ENCODE measurements at places on chromosomes 1 and 21.

GRCh38 chr1:228144193-228144992 is 4.3 kb downstream of the GUK1 start:
- DNase-seq, result no peak

DNA sequence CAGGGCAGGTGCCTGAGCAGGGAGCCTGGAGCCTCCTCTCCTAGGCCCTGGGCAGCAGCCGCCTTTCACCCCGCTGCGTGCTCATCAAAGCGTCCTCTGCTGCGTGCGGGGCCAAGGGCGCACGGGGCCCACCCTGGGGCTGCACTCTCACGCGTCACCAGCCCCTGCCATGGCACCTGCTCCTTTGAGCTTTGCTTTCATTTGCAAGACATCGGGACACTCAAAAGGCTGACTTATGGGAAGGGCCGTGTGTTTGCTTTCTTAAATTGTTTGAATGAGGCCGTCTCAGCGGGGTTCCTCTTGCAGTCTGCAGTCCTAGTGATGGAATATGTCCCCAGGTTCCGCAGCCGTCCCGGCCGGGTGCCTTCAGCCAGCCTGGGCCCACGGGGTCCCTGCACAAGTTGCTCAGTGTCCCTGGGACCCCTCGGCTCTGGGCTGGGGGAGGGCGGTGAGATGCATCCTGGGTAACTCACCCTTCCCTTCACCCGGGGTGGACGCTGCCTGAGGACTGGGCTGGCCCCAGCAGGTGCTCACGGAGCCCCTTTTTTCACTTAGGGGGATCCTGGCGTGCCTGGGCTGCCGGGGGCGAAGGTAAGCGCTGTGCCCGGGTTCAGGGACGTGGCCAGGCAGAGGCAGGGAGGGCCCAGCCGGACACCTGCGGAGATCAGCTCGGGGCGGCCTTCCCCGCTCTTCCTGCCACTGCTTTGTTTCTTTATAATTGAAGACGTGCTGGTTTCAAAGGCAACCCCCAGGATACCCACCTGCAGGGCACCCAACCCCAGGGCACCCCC is 53.1 kb downstream of the SLC19A1 start:
- no peak for DNase-seq

GRCh38 chr1:205453466-205453865 is 2.4 kb downstream of the BLACAT1 start:
- DNase-seq, result no peak

- peak; percentile 65 for DNase-seq
Observed at GRCh38 chr21:46635324-46636180, at the start of gene PRMT2. Gene PRMT2 (plus strand): TSS chr21:46635674. CDS start chr21:46636952, 1,278 bp downstream.

- DNase-seq, result no peak
Observed at GRCh38 chr1:5954964-5955363, 37.3 kb downstream of the NPHP4 start.

- no peak for DNase-seq
Observed at GRCh38 chr1:37123276-37124115, 89.2 kb upstream of the GRIK3 start.

- DNase-seq, result no peak
Observed at GRCh38 chr1:201171063-201172036, 17.1 kb upstream of the TMEM9 start.

GRCh38 chr1:201513498-201514243 is 6.7 kb upstream of the CSRP1 start:
- DNase-seq, result no peak

- no peak for DNase-seq
Observed at GRCh38 chr1:112242470-112242869, 153.5 kb upstream of the CTTNBP2NL start.

GRCh38 chr1:38041936-38042834 is 4.4 kb downstream of the POU3F1 start:
- no peak for DNase-seq

- DNase-seq, result no peak
Observed at GRCh38 chr1:203291201-203292096, 13.9 kb upstream of the BTG2 start.

GRCh38 chr1:41275831-41276230 is 33.7 kb upstream of the SCMH1 start:
- no peak for DNase-seq

DNA sequence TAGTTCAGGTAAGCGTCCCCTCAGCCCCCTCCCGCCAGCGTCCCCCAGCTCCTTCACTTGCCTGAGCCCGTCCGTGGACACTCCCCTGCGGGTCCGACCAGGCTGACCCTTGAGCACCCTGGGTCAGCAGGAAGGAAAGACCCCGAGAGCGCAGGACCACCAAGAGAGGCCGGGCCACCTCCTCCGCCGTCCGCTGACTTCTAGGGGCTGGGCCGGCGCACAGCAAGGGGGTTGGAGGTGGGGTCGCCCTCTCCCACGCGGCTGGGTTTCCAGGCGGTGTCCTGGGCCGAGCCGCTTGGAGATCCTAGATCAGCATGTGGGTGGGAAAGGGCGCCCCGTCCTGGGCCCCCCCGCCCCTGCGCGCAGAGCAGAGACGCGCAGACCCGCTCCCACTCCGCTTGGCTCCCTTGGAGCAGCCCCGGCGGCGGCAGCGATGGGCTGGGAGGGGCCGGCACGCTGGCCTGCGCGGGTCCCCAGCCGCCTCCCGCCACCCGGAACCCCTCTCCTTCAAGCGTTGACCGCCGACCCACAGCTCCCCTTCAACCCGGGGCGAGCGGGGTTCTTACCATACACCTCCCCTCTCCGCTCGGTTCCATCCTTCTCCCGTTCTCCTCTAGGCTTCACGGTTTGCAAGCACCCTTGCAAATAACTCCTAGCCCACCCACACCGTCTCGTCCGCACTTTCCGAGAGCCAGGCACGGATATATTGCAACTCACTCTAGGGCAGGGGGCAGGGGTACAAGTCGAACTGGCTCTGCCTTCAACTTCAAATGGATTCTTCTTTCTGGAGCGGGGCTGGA is 7.5 kb downstream of the KNCN start:
- no peak for DNase-seq

GRCh38 chr1:32470991-32471694 is 6.3 kb downstream of the ZBTB8B start:
- DNase-seq, result no peak

DNA sequence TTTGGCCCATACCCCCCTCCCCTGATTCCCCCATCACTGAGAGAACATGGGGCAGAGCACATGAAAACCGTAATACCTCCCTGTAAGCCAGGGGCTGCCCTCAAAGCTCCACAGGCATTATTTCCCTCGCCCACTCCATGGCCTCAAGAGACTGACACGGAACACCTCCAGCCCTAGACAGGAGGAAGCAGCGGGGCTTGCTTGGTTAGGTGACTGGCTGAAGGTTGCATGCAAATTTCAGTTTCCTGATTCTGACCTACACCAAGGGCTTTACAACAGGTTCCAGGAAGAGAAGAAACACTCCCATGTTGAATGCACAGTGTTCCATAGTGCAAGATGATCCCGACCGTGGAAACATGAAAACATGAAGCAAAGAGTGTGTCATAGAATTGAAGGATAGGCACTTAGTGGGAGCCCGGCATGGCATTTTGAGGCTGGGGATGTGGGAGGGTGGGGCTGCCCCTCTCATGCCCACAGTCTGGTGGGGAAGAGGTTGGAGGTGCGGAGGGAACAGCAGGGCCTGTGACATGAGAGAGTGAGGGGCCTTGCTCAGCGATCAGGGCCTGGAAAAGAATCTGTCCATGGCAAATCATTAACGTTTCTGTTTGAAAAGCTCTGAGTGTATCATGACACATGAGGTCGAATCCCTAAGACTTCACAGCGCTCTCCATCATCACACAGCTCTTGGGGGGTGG is 33.5 kb downstream of the GPR137B start:
- no peak for DNase-seq

DNA sequence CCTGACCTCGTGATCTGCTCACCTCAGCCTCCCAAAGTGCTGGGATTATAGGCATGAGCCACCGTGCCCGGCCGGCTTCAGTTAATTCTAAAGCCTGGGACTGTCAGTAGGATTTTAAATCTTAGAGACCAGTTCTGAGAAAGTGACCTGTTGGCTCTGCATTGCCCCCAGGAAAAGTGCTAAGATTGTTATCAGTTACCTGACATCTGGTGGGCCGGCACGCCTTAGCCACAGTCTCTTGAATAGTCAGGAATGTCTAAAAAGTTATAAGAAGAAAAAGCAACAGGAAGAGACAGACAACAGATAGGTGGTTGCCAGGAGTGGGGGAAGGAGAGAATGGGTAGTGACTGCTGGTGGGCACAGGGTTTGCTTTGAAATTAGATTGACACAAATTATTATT is 35.1 kb downstream of the RABGAP1L start:
- no peak for DNase-seq

GRCh38 chr1:16211824-16212223 is 628 bp downstream of the ARHGEF19 start:
- no peak for DNase-seq

- no peak for DNase-seq
Observed at GRCh38 chr21:28345934-28346333, 646.7 kb downstream of the LTN1 start.

DNA sequence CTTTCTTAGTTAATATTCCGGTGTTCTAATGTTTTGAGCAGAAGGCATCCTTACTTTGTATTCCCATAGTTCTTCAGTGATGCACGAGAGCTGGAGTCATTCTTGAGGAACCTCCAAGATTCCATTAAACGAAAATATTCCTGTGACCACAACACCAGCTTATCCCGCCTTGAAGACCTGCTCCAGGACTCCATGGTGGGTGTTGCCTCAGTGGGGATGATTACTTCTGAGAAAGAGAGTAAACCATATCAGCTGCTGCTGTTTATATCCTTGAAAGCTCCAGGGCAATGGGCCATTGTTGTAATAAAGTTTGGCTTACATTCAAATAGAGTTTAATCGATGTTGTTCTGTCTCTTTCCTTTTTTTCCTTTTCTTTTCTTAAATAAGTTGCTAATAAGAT is 93.1 kb downstream of the MACF1 start:
- DNase-seq, result peak; percentile 40

DNA sequence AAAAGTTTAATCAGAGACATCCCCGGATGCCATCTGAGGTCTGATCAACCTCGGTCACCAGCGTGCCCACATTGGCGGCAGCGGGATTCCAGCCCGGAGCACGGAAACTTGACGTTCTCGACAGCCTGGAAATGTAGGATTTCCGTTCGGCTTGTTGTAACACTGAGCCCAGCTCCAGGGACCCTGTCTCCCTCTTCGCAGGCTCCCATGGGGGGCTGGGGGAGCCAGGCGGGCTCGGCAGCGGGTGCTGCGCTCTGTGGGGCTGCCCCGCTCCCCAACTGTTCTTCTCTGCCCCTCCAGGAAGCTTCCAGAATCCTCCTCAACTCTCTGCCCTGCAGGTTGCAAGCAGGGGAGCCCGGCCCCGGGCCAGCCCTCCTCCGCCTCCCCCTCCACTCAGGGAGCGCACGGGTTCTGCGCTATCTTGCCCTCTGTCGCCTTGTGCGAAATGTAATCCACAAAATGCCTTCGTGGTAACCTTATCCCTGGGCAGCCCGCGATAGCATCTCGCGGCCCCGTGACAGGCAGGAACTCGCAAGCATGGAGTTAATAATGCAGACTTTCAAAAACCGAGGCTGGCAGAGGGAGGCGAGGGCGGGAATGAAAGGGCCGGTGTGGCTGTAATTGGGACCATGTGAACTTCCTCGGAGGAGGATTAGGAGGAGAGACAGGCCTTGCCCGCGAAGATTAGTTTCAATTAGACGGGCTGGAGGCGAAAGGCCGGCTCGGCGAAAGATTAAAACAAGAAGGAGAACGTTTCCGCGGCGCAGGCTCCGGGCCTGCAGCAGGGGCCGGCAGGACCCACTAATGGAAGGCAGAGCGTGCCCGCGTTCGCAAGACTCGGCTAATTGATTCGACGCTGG is 53.9 kb upstream of the TTC34 start:
- no peak for DNase-seq

DNA sequence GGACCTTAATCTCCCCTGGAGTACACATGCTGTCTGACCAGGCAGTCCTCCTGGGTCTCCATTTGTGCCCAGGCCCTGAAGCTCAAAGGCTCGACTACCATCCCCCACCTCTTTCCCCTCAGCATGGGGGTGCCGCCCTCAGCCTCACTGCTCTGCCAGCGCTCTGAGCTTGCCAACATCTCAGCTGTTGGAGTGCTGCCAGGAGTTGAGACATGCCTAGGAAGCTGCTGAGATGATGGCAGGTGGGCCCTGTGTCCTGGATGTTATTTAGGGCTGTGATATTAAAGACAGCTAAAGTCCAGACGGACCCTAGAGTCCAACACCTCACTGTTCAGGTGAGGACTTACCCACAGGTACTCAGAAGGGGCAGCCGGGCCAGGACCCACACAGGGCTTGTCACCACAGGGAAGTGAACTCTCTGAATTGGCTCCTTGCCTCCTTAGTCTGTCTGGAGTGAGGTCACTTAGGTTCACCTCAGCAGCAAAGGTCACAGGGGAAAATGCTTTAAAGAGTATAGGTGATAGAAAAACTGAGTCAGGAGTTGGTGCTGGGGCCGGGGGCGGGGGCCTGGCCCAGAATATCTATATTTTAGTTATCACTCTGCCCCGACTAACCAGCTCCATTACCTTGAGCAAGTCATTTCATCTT is 19.7 kb upstream of the KCNC4 start:
- DNase-seq, result no peak

DNA sequence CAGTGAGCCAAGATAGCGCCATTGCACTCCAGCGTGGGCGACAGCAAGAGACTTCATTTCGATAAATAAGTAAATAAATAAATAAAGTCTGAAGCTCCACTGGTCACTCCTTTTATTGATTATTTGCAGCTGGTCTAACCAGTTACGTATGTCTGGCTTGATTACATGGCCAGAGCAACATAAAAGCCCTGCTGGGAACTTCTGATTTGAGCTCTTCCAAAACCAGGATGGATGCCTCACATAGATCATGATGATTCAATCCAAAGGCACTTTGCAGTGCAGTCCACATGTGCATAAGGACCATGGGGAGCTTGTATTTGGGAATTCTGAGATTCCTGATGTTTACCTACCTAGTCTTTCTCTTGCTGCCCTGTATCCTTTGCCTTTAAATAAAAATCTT is 24.0 kb downstream of the NSUN4 start:
- DNase-seq, result peak; percentile 60

DNA sequence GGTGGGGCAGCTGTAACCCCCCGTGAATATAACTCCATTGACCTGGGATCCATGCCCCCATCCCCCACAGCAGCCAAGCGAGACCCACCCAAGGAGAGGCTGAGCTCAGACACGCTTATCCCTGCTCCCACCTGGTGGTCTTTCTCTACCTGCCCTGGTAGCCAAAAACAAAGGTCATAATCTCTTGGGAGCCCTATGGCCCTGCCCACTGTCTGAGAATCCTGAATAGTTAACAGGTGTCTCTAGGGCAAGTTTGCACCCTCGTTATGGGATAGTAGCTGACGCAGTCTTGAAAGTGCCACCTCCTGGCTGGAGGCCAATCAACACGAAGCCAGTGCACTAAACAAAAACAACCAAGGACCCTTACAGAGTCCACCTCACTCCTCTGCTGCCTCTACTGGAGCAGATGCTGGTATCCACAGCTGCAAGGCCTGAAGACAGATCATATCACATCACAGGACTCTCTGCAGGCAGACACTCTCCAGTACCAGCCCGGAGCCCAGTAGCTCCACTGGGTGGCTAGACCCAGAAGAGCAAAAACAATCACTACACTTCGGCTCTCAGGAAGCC is 134.3 kb upstream of the C1orf174 start:
- no peak for DNase-seq

DNA sequence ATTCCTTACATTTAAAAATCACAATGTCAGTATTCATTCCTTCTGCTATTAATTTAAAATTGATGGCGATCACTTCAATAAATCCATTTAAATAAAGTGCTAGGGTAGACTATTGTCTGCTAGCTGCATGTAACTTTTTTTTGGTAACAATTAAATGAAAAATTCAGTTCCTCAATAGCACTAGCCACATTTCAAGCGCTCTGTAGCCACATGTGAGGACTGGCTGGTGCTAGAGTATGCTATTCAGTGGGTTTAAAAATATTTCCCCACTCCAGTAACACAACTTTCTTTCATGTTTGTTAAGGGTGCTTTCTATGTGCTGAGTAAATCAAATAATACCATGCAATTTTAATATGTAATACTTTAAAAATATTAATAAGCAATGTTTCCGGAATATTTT is 108.2 kb downstream of the LTN1 start:
- DNase-seq, result no peak

Measured in GM04503 (cell line).